EL (cell line): ENCODE measurements at places on chromosomes 13 and 19.

- DNase-seq = no peak
Observed at GRCh38 chr13:37345869-37346268, 240.4 kb upstream of the CSNK1A1L start.

GRCh38 chr13:69567514-69567913, 540.1 kb upstream of the ATXN8OS start:
- DNase-seq = no peak

GRCh38 chr19:6038634-6039405, 60.9 kb upstream of the RANBP3 start:
- DNase-seq = no peak

GRCh38 chr13:53368948-53369347, 340.3 kb downstream of the OLFM4 start:
- DNase-seq = no peak

DNA sequence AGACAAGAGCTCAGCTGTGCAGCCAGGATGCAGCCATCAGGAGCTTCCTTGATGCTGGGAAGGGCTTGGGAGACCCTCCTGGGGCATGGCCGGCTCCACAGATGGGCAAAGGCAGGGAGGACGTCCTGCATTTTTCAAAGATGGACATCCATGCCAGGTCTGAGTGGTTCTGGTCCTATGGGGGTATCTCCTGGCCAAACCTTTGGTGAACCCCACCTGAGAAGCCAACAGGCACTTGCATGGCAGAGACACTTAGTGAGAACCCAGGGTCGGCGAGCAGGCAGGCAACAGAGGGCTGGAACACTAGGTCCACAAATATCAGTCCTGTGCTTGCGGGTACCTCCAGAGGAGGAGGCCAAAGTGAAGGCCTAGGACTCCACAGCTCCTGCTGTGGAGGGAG, 70.0 kb downstream of the KCTD15 start:
- no peak for DNase-seq

- DNase-seq = peak; percentile 50
Observed at GRCh38 chr13:39263033-39263432, 224.8 kb downstream of the NHLRC3 start.

DNA sequence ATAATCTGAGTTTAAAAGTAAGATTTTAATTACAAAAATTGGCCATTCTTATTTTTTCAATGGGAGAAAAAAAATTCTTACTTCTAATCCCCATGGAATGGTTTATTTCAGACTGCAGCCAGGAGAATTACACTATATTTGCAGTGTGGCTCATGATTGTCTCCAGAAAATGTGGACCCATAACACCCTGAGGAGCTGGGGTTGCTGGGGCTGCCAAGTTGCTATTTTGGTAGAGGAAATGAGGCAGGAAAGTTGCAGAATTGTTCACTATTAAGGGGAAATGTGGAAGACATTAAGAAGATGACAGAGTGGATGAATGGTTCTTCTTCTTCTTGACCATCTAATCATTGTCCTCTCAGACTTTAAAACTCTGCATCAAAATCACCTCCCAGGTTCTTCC, 4.6 kb upstream of the SCEL start:
- no peak for DNase-seq

- peak; percentile 43 for DNase-seq
Observed at GRCh38 chr13:49635599-49636433, 7.5 kb downstream of the ARL11 start.

- no peak for DNase-seq
Observed at GRCh38 chr13:56558698-56559320, 581.9 kb upstream of the PRR20A start.

DNA sequence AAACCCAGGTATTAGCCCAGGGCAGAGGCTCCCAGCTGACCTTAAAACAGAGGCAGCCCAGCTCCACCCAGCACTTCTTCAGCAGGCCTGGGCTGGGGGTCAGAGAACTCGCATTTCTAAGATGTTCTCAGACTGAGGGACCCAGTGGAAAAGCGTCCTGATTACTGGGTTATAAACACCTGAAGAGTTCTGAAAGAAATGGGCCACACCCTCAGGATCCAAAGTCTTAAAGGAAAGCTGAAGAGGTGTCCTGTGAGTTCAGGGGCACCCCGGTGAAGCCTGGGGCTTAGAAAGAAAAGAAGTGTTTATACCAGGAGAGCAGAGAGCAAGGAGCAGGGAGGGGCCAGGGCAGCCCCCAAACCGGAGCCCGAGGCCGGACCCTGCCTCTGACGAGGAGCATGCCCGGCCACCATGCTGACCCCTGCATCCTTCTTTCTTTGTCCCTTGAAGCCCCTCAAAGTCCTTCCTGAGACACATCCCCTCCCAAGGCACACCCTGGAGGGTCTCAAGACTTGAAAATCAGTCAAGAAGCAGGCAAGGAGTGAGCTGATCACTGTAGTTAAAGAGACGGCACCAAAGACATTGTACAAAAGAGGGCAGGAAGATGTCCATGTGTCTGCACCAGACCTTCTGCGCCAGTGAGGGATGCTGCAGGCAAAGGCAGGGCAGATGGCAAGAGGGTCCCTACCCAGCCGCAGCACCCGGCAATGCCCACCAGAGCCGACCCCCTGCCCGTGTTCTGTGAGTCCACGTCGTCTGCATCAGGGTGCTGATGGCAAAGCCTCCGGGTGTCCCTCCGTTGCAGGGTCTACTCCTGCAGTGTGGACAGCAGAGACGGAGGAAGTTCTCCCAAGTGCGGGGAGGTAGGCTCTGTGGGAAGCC, 10.6 kb upstream of the RAB20 start:
- DNase-seq = no peak

DNA sequence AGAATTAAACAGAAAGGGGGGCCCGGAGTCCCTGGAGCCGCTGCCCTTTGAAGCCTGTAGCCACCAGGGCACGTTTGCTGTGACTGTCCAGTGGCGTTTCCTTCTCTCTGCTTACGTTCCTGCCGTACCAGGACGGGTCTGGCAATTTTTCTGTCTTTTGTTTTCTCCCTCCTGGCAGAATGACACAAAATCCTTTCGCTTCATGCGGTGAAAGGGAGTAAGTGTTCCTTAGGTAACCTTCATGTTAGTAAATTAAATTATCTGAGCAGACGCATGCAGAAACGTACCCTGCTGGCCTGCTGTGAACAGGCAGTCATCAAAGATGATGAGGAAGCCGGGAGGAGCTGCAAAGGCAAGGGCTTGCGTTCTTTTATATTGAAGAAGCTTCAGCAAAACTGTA, 299.3 kb upstream of the ARGLU1 start:
- no peak for DNase-seq

DNA sequence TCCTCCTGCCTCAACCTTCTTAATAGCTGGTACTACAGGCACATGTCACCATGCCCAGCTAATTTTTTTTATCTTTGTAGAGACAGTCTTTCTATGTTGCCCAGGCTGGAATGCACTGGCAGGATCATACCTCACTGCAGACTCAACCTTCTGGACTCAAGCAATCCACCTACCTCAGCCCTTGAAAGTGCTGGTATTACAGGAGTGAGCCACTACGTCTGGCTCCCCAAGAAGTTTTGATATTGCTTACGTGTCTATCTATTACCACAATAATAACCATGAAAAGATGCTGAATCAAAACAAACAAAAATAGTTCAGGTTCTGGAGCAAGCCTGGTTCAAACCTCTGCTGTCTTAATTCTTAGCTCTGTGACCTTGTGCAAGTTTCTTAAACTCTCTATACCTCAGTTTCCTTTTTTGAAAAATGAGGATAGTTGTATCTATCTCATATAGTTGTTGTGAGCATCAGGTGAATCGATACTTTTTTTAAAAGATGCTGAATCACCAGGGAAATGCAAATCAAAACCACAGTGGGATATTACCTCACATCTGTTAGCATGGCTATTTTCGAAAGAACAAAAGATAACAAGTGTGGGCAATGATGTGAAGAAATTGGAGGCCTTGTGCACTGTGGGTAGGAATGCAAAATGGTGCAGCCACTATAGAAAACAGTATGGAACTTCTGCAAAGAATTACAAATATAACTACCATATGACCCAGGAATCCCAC, 19.0 kb upstream of the LEUTX start:
- no peak for DNase-seq

GRCh38 chr13:59259165-59260000, 904.3 kb downstream of the DIAPH3 start:
- no peak for DNase-seq
